ENCODE measurements at places on chromosomes 3 and 15.

GRCh38 chr3:12835052-12835665 is 6.2 kb downstream of the RPL32 start:
- no peak for DNase-seq

DNA sequence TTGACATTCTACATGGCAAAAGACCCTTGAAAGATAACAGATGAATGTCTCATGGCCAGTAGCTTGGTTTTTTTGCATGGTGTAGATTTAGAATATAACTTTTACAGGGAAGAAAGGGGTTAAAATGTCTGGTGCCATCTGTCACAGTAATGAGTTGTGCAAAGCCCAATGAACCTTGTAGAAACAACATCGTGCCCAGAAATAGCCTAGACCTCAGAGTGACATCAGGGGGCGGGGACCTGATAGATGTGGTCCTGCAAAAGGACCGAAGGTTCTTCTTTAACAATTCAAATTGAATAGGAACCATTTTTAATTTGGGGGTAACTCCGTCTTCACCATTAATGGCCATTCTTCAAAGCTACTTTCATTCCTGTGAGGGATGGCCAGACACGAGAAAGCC is 254.1 kb upstream of the CTDSPL start:
- DNase-seq, result no peak

DNA sequence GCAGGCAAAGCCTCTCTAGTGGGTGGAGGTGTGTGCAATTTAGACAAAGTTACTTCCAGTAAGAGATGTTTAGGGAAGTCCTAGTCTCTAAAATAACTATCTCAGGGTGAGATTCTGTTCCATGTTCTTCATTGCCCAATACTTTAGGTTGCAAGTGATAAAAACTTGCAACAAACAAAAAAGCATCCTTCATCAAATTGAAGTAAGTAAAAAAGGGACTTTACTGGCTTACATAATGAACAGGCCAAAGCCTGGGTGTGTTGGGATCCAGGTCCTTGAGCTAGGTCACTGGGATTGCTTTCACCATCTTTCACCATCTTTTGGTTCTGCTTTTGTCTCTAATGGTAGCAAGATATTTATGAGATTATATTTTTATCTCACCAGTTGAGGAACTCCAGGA is 38.3 kb downstream of the CX3CR1 start:
- DNase-seq, result no peak

- peak; percentile 31 for DNase-seq
These were observed 324.7 kb downstream of the SOX2 start for GRCh38 chr3:182036382-182036781.

- no peak for DNase-seq
These were observed 350.4 kb downstream of the CLSTN2 start for GRCh38 chr3:140285380-140285779.

DNA sequence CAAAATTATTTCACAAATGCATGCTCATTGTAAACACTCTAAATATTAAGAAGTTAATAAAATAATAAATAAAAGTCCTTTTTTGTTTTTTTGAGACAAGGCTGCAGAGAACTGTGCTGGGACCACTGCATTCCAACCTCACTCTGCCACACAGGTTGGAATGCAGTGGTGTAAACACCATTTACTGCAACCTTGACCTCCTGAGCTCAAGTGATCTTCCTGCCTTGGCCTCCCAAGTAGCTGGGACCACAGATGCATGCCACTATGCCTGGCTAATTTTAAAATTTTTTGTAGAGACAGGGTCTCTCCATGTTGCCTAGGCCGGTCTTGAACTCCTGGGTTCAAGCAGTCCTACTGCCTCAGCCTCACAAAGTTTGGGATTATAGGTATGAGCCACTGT is 578.4 kb downstream of the ZIC1 start:
- DNase-seq, result no peak

DNA sequence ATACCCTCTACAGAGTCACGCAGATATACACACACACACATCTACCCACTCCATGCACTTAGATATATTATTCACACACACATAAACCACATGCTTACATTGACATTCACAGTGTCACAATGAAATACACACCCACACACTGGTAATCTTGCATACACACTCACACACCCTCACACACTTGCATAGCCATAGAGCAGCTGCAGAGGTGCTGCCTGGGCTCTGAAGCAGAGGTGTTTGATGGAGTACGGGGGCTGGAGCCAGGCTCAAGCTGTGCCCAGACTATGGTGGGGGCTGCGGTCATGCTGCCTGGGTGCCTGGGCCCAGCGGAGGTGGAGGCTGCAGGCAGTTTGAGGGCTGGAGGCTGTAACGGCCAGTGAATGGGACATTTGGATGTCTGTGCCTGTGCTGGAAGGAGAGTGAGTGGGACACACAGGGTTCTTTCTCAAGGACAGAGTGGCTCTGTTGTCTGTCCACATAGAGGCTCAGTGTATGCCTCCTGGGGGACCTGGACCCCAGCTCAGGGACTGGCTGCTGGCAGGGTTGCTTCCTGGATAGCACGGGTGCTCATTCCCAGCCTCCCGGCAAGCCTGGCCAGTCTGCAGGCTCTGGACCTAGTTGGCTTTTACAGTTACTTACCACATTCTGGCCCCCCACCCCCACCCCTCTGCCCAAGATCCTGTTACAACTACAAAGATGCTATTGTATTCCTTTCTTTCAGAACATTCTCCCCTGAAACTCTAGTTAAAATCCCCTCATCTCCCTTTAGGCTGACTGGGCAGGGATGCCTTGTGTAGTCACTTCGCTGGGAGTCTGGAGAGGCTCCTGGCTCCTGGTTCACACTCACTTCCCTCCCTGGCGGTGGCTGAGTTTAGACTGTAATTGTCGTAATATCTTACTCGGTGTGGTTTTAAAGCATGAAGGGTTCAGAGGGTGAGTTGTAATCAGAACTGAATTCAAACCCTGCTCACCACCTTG is 12.5 kb downstream of the GASK1A start:
- no peak for DNase-seq

- DNase-seq, result no peak
These were observed 143.8 kb downstream of the STT3B start for GRCh38 chr3:31676556-31676955.

- no peak for DNase-seq
These were observed 31.8 kb upstream of the HHATL start for GRCh38 chr3:42734263-42734860.

DNA sequence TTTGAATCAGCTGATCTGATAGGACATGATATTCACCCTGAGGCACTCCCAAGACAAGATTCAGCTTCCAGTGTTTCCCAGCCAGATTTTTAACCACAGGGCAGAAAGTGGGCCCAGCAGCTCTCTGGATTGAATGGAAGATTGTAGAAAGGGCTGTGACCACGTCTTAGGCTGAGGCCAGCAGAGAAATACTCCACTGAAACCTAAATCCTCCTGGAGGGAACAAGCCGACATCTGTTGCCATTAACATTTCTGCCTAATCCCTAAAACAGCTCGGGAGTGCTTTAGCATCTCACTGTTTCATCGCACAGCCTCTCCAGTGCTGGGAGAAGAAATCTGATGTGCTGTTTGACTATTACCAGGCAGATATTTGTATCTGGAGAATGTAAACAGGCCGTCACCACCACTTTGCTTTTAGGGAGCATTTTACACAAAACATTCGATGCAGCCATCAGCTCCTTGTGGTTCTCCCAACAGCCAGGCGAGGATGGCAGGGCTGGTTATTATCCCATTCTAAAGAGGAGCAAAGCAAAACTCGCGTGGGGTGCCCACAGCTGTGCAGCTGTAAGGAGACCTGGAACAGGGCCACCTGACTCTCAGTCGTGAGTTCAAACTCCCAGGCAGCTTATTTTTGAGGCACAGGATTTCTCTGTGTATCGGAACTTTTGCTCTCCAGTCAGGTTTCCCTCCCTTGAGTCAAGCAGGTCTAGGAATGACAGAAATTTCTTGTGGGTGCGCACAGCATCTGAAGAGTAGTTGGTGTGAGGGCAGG is 117.4 kb downstream of the LIPC start:
- DNase-seq, result no peak

- no peak for DNase-seq
These were observed 74.8 kb upstream of the CACNA2D3 start for GRCh38 chr3:54047568-54047967.

DNA sequence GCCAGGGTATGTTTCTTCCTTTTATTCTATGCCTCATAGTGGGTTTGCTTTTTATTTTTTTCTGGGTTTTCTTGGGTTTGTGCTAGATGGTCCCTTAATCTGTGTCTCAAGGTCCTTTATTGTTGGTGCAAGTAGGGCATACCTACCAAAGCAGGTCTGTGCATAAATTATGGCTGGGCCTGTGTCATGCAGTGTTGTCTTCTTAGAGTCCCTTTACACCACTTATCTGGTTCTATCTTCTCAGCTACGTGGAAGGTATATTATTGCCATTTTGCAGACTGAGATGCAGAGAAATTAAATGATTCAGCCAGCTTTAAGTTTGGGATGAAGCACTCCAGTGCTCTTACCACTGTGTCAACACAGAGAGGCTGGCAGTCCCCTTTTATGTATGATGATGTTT is 293.5 kb upstream of the SOX2 start:
- DNase-seq, result no peak

DNA sequence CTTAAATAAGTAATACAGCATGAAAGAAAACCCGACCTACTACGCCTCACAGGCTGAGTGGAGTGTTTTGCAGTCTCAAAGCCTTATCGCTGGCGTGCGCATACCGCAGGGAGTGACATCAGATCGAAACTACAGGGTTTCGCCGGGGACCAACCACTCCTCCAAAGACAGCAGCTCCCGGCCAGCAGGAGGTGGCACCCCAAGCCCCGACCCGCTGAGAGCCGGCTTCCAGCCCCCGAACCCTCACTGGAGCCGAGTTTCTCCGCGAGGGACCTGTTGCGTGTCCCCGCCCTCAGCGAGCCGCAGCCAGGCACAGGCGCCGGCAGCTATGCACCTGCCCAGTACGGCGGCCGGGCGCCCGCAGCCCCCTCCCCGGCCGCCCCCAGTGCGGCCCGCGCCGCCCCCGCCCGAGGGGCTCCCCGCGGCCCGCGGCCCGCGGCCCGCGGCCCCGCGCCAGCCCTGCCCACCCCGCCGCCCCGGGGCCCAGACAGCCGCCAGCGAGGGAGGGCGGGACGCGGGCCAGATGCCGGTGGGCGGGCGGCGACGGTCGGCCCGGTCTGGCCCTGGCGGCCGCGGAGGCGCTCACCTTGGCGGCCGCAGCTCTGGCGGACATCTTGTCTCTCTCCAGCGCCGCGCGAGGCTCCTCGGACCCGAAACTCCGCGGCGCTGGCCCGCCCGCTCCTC is 710 bp downstream of the TJP1 start:
- DNase-seq, result no peak

GRCh38 chr3:150023239-150023636 is 52.5 kb upstream of the PFN2 start:
- no peak for DNase-seq

GRCh38 chr3:47989981-47990440 is 26.2 kb downstream of the MAP4 start:
- peak; percentile 20 for DNase-seq

GRCh38 chr3:88742106-88742505 is 365.3 kb upstream of the EPHA3 start:
- no peak for DNase-seq

- peak; percentile 45 for DNase-seq
These were observed 143.5 kb downstream of the LRRK1 start for GRCh38 chr15:101062471-101063171.

DNA sequence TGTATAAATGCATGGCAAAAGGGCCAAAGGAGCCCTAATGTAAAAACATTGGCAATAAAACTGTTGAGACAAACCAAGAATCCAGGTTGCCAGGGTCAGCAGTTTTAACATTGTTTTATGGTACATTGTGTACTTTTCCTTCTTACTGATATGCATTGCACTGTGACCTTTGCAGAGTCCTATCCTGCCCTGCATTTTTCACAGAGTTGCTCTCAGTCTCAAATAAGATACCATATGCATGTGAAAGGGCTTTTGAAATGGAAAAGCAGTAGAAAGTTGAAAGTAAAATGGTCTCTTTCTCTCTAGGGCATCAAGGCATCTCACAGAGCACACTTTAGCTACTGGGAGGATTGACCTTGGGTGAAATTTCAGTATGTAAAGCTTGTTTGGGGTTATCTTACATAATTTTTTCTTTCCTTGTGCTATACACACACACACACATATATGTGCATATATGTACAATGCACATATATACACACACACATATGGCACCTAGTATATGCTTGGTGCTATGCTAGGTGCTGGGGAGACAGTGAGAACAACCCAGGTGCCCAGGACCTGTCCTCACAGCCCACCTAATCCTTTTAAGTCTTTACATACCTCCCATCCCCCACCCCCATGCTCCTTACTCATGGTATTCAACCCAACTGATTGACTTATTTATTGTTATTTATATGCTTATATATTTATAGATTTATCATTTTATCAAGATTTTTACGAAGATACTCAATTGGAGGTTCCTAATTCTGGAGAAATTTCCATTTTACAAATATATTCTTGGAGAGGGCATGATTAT is 1.2 kb upstream of the PPP2R3A start:
- DNase-seq, result no peak

DNA sequence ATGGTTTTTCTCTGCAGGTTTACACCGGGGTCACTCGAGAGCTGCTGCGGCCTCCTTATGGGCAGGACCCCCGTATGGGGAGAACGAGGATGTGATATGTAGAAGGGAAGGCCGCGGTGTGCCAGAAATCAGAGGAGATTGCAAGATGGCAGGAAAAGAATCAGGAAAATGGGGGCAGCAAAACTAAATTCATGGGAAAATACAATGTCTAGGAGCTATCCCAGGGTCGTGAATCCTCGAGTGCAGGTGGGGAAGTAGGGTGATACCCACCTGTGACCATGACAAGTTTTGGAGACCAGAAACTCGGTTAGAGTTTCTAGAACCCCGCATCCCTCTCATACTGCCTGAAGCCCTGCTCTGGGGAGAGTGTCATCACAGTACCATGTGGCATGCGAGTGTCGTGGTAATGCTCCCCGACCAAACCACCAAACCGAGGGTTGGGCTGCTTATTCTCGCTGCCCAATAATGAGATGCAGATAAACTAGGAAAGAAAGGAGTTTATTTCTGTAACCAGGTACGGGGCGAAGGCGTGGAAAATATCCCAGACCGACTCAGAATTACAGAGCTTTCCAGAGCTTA is 781 bp downstream of the TRNT1 start:
- DNase-seq, result peak; percentile 17

DNA sequence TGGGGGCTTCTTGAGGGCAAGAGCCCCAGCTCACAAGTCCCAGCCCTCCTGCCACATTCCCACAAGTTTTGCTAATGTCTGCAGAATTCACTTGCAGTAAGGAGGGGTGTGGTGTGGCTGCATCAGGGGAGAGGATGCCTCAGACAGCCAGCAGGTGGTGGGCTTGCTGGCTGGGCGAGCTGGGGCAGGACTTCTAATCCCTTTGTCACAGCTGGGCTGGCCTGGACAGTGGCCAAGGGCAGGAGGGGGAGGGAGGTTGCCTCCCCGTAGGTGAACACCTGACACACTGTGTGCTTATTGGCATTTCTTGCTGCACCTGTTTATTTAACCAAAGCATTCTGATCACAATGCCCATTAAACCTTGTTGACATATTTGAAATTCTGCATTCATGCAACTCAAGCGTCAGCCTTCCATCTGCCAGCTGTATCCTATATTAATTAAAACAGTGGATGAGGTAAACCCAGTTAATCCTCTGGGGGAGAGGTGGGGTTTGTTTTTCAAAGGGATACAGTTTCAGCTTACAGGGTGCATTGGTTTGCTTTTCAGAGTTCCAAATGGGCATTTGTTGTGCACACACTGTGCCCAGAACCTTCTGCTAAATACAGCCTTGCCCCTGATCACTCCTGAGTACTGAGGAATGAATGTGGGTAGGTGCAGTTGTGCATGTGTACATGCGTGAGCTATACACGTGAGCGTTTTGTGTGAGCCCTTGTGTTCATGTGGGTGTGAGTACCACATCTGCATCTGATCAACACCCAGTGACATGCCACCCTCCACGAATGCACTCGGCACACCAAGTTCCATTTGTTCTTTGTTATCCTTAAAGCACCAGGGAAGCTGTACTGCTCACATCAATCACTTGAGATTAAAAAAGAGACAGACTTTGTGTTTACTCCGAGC is 268.7 kb downstream of the XXYLT1 start:
- DNase-seq, result peak; percentile 41
